ENCODE measurements at places on chromosomes 13 and 19. TPM values are rescaled to one million over a fixed set of nuclear protein-coding genes. Genes with fewer than 3 reads are reported as not detected.

ZFP82 gene
- 13.8 TPM for total RNA-seq

KASH5 gene
- total RNA-seq: not detected

SKA3 gene
- 7.0 TPM for total RNA-seq

PGLYRP2 gene
- not detected for total RNA-seq

CEACAM7 gene
- 10.8 TPM for total RNA-seq

LRRC4B gene
- 13.0 TPM for total RNA-seq

NFIX gene
- total RNA-seq: 144 TPM

ZNF320 gene
- total RNA-seq: 27.7 TPM

RGL3 gene
- total RNA-seq: 0.10 TPM

GPR18 gene
- not detected for total RNA-seq

IFNL1 gene
- total RNA-seq: not detected

FUT1 gene
- total RNA-seq: 1.1 TPM

ATXN8OS gene
- total RNA-seq: not detected

CLEC17A gene
- 1.0 TPM for total RNA-seq

PRPF31 gene
- total RNA-seq: 44.9 TPM

ELAVL3 gene
- total RNA-seq: 0.31 TPM
